Natural killer cell (primary cell): ENCODE measurements at places on chromosomes 1 and 21. TPM values are rescaled to one million over a fixed set of nuclear protein-coding genes. Genes with fewer than 3 reads are reported as not detected.

Gene RBBP5
- total RNA-seq = 17.8 TPM

Gene MAPKAPK2
- total RNA-seq = 178 TPM

Gene RHCE
- total RNA-seq = not detected

Gene CR1
- total RNA-seq = 2.6 TPM

DNA sequence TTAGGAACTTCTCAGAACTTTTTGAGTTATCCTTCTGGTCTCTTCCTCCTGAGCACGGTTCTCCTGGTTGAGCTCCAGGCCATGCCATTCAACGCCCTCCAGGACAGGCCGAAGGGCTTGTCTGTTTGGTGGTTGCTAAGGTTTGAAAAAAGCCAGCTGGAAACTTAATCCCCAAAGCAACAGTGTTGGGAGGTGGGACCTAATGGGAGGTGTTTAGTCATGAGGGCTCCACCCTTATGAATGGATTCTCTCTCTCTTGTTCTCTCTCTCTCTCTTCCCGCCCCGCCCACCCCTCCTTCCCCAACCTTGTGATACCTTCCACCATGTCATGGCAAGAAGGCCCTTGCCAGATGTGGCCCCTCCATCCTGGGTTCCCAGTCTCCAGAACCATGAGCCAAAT, 829 bp downstream of the KCNE1 start:
- no peak for DNase-seq

GRCh38 chr1:13892671-13893325, 192.8 kb downstream of the PRDM2 start:
- no peak for DNase-seq

GRCh38 chr1:8431019-8431418, 113.1 kb downstream of the SLC45A1 start:
- DNase-seq = no peak

DNA sequence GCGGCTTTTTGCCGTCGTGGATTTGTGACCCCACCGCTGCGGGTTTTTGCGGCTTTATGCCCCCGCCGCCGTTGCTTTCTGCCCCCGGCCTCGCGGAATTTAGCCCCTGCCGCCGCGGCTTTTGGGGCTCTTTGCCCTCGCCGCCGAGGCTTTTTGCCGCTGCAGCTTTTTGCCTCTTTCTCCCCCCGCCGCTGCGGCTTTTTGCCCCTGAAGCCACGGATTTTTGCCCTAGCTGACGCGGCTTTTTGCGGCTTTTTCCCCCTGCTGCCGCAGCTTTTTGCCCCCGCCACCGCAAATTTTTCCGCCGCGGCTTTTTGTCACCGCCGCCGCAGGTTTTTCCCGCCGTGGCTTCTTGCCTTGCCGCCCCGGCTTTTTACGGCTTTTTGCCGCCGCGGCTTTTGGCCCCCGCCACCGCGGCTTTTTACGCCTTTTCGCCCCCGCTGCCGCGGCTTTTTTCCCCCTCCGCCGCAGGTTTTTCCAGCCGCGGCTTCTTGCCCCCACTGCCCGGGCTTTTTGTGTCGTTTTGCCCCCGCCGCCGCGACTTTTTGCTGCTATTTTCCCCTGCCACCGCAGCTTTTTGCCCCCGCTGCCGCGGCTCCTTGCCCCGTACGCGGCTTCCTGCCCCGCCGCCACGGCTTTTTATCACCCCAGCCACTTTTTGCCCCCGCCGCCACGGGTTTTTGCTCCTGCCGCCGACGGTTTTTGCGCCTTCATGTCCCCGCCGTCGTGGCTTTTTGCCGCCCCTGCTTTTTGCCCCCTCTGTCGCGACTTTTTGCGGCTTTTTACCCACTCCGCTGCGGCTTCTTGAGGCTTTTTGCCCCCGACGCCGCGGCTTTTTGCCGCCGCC, 3933.6 kb downstream of the SRGAP2C start:
- no peak for DNase-seq

DNA sequence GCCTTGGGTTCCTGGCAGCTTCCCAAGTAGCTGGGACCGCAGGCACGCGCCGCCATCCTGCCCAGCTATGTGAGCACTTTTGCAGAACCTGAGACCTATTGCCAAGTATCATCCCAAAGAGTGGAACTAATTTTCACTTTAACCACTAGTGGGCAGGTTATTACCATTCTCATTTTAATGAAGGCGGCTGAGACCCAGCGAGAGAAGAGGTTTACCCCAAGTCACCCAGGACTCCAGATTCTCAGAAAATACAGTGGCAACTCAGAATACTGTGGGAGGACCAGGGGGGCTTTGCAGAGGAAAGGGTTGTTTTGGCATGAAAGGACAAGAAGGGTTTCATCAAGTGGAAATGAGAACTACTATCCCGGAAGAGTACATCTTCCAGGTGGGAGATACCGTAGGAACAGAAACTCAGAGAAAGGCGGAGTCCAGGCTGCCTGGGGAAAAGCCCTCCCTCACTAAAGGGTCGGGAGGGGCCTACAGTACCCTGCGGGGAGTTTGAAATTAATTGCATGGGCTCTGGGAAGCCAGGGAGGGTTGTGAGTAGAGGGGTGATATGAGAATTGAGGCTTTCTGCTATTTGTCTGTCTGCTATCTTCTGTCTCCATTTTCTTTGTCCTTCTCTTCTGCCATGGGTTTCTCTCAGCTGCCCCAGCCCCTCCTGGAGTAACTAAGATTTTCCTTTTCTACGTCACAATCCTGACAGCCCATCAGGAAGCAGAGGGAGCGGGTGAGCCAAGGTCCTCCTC, 7.2 kb upstream of the SEMA4A start:
- DNase-seq = no peak

GRCh38 chr1:6424000-6424565, 493 bp upstream of the ESPN start:
- no peak for DNase-seq

GRCh38 chr1:15028102-15028501, 125.4 kb upstream of the TMEM51 start:
- DNase-seq = no peak

- DNase-seq = no peak
Observed at GRCh38 chr1:197307551-197307950, 39.5 kb downstream of the CRB1 start.

- no peak for DNase-seq
Observed at GRCh38 chr1:228064741-228065542, 17.6 kb upstream of the ARF1 start.

GRCh38 chr1:3819771-3820200, 23.5 kb upstream of the LRRC47 start:
- DNase-seq = no peak

GRCh38 chr1:150076066-150076465, 8.5 kb downstream of the VPS45 start:
- peak; percentile 44 for DNase-seq
